HFFc6 (cell line): ENCODE measurements at places on chromosomes 6 and 20. TPM values are rescaled to one million over a fixed set of nuclear protein-coding genes. Genes with fewer than 3 reads are reported as not detected.

DNA sequence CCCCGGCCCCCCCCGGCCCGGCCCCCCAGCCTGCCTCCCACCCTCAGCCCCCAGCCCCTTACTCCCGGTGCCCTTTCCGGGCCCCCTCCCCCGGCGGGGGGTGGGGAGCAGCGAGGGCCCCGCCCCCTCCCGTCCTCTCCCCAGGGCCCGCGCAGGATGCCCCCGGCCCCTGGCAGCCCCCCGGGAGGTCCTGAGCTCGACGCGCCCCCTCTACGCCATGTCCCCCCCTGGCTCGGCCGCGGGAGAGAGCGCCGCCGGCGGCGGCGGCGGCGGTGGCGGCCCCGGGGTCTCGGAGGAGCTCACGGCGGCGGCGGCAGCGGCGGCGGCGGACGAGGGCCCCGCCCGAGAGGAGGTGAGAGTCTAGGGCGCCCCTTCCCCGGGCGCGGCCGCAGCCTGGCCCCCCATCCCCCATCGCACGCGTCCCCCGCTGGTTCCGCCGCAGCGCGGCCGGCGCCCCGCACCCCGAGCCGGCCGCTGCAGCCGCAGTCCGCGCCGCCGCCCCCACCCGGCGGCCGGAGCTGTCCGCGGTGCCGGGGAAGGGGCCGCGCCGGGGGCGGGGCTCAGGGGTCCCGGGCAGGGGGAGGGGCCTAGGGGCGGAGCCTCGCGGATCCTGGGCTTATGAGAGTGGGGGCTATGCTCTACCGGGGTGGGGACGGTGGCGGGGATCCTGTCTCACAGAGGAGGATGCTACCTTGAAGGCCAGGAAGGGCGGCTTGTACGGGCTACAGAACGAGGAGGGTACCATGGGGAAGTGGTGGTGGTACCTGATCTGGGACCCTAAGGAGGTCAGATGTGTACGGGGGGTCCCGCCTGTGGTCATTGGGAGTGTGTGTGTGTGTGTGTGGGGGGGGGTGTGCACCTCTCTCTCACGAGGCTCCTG is 516 bp downstream of the TMEM151B start:
- no peak for DNase-seq

The ANGPT4 gene
- not detected in 3 replicates for total RNA-seq

The TSBP1 gene
- total RNA-seq = not detected in 3 replicates

- no peak for DNase-seq
Observed at GRCh38 chr20:1449370-1449769, 17.3 kb downstream of the NSFL1C start.

The DOK5 gene
- total RNA-seq = 0.14 to 0.16 TPM in 2 of 3 replicates, not detected in the other

DNA sequence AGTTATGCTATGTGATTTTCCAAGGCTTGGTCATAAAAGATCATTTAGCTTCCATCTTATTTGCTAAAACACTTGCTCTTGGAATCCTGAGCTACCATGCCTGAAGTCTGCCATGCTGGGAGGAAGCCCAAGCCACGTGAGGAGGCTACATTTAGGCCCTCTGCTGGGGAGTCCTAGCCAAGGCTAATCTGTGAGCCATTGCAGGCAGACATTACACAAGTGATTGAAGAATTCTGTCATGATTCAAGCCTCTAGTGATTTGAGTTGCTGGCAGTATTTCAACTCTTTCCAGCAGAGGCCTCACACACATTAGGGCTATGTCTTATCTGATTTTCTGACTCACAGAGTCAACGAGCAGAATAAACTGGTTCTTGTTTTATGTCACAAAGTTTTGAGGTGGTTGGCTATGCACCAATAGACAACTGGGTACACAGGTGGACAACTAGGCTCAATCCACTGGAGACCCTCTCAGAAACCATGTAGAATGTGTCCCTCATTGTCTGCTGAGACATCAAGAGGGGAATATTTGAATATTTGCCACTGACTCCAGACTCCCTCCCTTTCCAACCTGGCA is 227.2 kb upstream of the SULF2 start:
- no peak for DNase-seq

DNA sequence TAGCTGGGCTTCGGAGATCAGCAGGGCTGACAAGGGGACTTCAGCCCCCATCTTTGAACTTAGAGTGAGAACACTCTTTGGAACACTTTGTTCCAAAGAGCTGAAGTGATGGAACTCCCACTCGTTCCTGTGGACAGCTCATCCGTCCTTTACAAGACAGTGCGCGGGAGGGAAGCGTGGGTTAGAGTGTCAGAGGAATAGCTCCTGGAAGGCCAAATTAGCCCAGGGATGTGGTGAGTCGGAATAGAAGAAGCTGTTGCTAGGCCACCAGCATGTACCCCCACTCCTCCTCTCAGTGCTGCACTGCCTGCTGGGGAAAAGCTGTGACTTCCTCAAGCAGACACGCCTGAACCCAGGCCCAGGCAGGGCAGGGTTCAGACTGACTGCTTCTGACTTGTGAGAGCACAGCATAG is 1.7 kb downstream of the SDCBP2 start:
- peak; percentile 45 for DNase-seq

The SLC35B2 gene
- total RNA-seq = 132 to 143 TPM (median 135 TPM) in 3 replicates

The DLK2 gene
- total RNA-seq = 1.8 to 2.6 TPM (median 2.4 TPM) in 3 replicates

DNA sequence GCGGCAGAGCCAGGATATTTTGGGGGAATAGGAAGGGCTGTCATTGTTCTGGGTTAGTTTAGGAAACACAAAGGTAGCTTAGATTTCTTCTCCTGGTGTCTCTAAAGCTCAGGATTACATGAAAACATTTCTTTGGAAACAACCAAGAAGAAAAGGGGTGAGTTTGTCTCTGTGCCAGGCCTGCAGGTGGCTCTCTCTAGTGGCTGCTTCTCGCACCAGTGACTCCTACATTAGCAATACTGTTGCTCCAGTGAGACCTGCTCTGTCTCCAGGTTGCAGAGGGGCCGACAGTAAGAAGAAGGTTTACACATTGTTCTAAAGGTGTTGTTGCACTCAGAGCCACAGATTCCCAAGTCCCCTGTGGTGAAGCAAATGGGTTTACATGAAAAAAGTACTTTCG is 104.6 kb upstream of the GLP1R start:
- no peak for DNase-seq

DNA sequence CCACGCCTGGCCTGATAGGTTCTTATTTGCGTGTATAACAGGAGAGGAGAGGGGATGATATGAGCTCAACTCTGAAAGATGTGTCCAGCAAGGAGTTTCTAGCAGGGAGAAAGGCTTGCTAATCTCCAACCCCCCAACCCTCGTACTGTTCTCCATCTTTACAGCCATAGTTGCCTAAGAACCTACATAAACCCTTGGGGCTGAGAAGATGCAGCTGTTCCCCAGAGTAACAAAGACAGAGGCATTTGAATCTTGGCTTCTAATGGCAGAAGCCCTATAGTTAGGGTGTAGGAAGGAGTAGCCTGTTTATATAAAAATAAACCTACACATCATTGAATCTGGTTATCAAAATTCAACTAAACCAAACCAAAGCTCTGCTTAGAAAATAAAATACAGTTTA is 631.4 kb upstream of the SLC35B3 start:
- DNase-seq = no peak

The LY6G5C gene
- 2.4 to 2.7 TPM (median 2.6 TPM) in 3 replicates for total RNA-seq

The TRIM38 gene
- 5.0 to 7.0 TPM (median 5.5 TPM) in 3 replicates for total RNA-seq

DNA sequence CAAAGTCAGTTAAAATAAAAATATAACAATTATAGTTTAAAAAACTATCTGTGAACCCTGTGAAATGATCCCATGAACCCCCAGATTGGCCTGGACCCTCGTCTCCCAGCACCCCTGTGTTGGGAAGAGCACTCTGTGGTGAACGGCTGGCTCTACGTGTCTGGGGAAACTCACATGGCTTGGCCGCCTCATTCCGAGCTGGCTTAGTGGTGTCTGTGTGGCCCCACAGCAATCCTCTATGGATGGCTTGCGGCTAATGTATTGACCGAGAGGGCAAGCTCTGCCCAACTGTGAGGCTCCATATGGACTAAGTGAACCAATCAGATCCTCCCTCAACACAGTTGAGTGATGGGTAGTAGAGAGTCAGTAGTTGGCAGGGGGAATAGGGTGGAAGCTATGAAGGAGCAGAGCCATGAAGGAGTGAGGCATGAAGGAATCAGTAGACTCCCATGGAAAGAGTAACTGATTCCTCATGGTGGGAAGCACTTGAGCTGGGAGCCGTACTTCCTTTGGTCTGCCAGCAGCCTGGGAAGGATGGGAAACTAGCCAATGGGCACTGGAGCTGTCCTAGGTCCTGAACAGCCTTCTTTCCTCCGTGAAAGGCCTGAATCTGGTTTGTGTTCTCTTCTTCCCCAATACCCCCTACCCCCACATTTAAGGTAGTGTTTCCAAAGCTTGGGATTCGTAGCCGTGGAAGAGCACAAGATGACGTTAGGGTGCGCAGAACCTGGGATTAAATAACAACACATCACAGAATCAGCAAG is 21.6 kb upstream of the ZNF831 start:
- no peak for DNase-seq

- no peak for DNase-seq
Observed at GRCh38 chr20:7959484-7959883, 19.2 kb upstream of the HAO1 start.

DNA sequence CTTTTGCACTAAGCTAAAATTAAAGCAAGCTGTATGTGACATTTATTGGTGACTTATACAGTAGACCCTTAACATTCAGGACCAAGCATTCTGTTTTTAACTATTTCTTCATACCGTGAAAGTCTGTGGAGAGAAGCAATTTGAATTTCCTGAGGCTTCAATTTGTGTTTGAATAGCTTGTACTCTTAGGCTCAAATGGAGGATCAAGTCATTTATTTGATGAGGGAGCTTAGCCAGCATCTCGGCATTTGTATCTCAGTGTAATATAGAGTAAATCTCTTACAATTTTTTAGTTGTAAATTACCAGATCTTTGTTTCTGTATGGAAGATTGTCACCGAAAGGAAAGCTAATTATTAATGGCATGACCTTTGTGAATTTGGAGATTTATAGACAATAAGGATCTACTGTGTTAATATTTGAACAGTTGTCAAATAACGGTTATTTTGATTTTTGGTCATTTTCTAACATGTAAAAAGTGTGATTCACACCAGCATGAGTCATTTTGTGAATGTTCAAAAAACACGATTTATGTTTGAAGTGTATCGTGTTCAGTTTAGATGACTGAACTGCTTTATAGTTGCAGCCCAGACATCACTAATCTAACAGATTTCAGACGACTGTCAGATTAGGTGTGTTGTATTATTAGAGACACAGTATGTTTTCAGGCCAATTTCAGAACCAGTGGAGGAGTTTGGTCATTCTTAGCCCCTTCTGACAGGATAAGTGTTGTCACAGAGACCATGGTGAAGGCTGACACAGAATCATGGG is 332.9 kb downstream of the CDKAL1 start:
- DNase-seq = no peak

- no peak for DNase-seq
Observed at GRCh38 chr6:12392490-12392889, 102.3 kb downstream of the EDN1 start.

DNA sequence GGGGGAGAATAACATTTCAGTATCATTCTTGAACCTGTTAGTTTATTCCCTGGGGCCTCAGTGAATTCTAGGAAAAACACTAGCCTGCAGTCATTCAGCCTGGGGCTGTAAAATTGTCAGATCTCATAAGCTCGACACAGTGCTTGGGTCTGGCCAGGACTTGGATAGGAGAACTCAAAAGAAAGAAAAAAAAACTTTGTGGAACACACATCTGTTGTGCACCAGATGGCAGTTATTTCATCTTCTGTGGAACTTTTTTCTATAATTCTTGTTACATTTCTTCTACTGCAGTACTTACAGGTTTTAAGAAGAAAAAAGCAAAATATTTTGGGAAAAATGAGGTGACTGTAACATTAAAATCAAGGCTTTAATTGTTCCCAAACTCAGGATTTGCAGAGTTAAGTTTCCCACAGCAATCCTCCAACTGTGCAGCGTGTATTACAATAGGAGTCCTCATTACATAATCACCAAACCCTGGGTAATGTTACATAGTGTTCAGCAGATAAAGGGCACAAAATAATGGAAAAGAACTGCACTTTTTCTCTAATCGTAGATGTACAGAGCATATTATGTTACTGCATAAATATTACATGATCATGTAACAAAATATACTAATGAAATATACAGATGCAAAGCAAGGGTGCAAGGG is 531.1 kb upstream of the CITED2 start:
- DNase-seq = peak; percentile 34

GRCh38 chr6:23343610-23344306 is 774.4 kb downstream of the HDGFL1 start:
- no peak for DNase-seq

The FAM209A gene
- 0.21 TPM in 1 of 3 replicates, not detected in the others for total RNA-seq

The SLC35D3 gene
- not detected in 3 replicates for total RNA-seq

DNA sequence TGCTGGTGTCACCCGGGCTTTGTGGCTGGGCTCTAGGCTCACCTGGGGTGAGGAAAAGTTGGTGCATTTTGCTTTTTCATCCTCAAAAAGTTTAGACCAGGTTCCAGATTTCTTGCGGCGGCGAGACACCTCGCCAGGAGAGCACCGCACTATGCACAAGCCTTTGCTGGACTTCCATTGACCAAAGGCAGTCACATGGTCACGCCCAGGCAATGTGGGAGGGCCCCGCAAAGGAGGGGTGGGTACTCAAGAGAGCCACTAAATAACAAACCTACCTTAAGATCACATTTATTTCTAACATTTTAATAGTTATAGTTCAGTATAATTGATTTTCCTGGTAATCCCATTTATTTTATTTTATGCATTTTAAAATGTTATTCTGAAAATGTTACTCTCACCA is 3.0 kb upstream of the KIF16B start:
- no peak for DNase-seq

DNA sequence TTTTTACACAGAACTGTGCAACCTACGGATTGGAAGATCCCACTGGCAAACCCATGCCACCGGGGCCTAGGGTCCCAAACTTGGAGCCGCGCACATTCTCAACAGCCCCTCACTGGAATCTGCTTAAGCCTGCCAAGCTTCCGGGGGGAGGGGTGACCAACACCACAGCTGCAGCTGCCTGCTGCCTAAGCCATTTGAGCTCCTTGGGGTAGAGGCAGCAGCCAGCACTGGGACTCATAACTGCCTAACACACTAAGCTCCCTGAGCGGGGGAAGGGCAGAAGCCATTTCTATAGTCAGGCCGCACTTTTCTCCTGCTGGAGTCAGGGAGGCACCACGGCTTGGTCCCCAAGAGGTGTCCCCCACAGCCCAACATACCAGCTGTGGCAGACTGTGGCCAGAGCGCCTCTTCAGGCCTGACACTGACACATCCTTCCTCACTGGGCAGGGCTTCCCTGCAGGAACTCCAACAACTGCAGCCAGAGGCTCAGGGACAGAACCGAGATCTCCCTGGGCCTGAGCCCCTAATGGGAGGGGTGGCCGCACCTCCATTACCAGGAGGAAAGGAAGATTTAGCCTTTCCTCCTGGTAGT is 270.3 kb upstream of the ECI2 start:
- DNase-seq = no peak

GRCh38 chr6:135535989-135536414 is 38.5 kb upstream of the AHI1 start:
- peak; percentile 87 for DNase-seq

DNA sequence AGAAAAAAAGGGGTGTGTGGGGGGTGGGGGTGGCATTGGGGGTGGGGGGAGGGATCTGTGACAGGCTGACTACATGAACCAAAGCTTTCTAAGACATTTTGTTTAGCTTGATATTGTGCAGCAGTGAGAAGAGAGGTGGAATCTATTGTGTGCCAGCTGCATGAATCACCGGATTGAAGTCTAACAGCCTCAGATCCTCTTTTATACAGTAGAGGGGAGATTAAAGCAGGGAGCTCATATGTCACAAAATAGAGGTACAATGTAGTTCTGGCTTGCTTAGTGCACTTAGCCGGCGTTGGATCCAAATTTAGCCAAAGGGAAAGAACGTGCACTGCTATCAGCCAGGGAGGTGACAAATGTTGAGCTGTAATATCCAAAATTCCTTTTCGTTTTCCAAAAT is 404.2 kb upstream of the CITED2 start:
- peak; percentile 13 for DNase-seq

The KHDC1L gene
- total RNA-seq = 0.37 and 0.44 TPM in 2 replicates

The PRRT1 gene
- total RNA-seq = 4.5 and 4.7 TPM in 2 replicates

GRCh38 chr6:37432590-37432915 is 468 bp upstream of the CMTR1 start:
- DNase-seq = no peak
